Renal cortex interstitium (tissue), 15 donors: ENCODE measurements at places on chromosomes 16 and 17.

DNA sequence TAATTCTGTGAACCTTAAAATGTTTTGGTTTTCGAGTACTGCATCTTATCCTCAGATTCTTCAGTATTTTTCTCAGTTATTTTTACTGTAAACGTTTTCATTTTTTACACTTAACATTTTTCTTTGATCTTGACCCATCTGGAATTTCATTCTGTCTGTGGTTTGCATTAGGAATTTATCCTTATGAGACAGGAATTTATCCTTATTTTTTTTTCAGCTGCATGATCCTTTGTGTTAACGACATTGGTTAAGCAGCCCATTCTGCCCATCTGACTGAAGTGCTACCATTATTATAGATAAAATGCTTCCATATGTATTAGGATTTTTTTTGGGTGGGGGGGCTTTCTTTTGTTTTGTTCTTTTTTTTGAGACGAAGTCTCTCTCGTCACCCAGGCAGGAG, 41.0 kb downstream of the SNX29 start:
- DNase-seq: no peak

DNA sequence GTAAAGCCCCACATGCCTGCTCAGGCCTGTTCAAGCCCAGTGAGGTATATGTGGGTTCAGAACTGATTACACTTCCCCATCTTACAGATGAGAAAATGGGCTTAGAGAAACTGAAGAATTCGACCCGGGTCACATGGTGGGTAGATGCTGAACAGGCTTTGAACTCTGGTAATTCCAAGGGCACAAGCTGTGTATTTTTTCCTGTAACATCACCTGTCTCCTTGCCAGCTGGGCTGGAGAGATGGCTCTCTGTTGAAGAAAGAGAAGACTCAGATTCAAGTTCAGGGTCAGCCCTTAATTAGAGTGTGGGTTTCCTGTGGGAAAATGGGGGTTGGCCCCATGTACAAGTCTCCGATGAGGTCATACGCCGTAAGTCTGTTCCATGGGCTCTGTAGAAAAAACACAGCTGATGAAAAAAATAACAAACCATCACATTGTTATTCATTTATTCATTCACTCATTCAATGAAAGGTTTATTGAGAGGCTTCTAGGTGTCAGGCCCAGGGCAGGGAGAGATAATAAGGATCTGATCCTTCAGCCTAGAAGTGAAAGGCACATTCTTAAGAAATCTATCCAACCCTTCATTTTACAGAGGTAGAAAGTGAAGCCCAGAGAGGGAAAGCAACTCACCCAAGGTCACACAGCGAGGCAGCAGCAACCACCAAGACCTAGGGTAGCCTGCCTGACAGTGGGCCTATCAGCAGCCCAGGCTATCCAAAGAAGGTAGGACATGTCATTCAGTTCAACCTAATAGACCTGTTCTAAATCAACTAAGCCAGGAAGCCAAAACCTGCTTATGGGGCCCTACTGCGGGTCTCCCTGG, 482.8 kb downstream of the SOX9 start:
- DNase-seq: no peak

- no peak for DNase-seq
Measured at GRCh38 chr17:82031303-82031884, at the start of gene RAC3. Gene RAC3 (plus strand): TSS chr17:82031678. CDS start chr17:82031762, 84 bp downstream.

DNA sequence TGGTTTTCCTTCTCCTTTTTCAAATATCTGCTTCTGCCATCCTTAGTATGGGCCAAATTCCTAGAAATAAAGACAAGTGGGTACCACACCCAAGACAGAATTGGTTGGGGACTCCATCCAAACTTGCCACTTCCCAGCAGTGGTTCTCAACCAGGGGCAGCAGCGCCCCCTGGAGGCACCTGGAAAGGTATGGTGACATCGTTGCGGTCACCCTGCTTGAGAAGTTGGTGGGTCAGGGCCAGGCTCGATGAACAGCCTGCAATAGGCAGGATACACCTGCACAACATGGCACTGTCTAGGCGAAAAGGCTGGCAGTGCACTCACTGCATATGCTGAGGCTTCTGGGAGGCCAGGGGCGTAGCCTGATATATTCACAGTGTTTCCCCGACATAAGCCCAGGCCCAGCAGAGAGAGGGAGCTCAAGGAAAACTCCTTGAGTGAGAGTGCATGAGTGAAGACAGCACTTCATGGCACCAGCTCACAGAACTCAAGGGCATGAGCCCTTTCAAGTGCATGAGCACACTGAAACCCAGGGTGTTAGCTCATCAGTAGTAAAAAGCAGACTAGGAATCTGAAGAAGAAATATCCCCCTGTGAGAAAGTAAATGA, 57.7 kb downstream of the CMC2 start:
- no peak for DNase-seq

- DNase-seq: no peak
Measured at GRCh38 chr17:83200751-83201150, 121.3 kb downstream of the METRNL start.

DNA sequence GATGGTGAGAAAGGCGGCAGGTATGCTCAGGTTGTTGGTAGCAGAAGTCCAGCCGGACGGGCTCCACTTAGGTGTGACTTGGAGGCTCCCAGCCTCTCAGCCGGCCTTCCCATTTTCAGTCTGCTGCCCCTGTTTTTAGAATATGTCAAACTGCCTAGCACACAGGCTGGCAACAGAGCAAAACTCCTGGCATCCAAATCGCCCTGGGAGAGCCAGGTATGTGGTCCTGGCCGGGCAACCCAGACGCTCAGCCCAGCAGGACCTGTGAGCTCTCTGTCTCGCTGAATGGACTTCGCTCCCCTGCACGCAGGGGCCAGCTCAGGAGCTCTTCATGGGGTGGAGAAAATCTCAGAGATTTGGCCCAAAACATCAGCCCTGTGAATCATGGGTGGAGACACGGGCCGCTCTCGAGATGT, 147.9 kb upstream of the CHMP6 start:
- DNase-seq: no peak

DNA sequence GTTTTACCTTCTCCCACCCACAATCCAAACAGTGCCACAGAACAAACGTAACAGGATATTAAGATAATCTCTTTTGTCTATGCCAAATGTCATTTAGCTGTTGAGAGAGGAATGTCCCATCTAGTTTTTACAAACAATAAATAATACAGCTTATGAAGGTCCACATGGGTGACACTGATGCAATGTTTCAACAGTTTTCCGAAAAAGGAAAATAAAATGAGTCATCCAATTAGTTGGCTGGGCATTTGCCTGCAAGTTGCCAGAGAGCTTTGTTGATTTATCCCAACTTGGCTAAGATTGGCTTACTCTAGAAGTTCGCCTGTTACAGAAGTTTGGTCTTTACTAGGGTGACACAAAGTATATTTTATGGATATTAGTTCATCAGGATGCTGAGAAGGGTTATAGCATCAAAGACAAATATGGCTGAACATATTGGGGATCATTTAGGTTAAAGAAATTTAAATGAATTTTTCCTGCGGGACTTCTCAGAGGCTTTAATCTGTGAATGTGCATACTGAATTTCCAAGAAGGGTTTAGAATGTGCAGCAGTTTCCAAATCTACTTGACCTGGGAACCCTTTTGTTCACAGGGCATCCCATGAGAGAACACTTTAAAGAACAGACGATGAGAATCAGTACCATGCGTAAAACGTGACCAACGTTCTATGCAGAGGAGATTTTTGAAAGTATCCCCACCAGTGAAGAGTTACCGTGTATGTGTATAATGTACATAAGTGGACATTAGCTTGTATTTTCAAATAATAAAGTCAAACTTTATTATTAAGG, 73.1 kb downstream of the CDH13 start:
- no peak for DNase-seq

DNA sequence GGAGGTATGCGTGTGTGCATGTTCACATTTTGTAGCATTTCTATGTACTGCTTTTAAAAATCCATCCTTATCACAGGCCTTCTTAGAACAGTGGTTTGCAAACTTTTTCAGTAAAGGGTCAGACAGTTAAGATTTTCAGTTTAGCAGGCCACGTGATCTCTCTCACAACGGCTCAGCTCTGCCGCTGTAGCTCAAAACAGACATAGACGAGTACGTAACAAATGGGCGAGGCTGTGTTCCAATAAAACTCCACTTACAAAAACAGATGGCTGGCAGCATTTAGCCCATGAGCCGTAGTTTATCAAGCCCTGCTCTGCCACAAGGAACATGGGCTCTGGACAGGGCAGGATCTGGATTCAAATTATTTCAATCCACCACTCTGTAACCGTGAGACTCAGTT, 141.8 kb downstream of the XYLT1 start:
- DNase-seq: no peak

DNA sequence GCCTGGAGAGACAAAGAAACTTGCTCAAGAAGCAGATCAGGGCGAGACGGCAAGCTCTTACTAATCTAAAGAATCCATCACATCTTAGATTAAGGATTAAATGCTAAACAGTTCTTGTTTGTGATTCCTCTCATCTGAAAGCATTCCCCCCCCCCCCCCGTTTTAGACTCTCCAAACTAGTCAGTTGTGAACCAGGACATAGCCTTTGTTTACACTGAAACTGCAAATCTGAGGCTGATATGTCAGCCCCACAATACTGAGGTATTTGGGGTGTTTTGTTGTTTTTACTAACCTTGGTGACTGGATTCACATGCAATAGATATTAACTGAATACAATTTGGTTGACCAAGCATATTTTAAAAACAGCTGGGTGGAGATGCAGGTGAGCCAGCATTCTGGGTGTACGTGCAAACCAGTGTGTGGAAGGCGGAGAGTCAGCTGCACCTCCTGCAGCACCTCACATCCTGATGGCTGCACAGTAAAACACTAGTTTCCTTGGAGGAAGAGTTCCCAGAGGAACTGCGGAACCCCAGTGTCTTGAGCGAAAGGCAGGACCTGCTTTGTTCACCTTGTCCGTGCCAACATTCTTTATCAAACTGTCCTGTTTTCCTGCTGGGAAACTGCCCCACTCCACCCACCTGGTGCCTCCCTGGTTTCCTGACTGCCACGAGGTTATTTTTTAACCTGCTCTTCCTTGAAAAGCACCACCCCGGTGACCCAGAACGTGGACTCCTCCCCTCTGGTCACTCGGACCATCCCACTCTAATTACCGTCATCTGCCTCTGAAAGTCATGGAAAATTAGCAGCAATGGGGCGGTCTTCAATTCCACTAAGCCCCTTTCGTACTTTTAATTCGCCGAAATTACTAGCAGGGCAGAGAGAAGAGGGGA, 1.2 kb upstream of the YPEL2 start:
- DNase-seq: no peak

DNA sequence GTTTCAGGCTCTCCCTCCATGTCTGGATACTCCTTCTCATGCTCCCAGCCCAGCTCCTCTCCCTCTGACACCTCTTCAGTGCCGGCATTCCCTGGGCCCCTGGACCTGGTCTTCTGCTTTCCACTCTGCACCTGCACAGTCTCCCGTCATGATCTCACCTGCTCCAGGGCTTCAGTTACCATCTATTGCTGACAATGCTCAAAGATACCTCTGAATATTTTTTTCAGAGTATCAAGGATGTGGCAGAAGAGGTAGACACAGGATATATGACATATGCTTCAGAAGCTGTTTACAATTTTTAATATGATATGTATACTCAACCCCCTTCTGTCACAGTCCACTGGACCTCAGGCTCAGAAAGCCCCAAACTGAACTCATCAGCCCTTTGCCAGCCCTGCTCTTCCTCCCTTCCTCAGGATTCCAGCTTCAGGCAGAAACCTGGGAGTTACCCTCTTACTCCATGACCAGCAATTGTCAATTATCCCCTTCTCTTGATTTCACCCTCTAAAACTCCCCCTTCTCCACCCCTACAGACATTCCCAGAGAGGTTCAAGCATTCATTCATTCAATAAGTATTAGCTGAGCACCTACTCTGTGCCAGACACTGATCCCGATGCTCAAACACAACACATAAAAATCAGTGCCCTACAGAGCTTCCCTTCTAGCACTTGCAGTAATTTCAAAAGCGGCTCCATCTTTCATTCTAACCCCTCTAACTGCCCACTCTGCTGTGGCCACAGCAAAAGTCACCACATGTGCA, 7.8 kb upstream of the MLLT6 start:
- no peak for DNase-seq

GRCh38 chr16:81873843-81874752, 95.0 kb downstream of the PLCG2 start:
- no peak for DNase-seq

DNA sequence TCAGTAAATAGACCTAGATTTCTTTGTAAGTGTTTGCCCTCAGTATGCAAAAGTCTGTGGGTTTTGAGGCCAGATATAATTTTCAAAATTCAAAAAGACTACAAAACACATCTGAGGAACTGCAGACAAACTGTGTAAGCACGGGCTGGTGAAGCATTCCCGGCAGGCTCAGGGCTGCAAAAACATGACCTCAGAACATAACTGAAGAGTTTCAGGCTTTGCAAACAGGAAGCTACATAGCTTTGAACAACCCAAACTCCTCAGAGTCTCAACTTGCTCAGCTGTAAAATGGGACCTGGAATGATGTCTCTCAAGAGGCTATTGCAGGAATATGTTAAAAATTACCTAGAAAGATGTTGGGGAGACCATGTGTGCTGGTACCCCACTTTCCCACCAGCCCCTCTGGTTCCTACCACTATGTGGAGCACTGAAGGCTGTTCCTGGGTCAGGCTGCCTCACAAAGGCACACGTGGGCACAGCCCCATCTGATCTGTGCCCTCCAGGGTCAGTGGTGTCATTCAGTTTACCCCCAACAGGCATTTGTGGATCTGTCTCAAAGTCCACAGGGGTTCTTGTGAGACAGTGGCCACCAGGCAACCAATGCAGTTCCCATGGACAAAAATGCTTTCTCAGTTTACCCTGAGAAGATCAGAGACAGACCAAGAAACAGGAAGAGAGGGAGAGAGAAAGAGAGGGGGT, 72.9 kb downstream of the CREBBP start:
- DNase-seq: no peak

DNA sequence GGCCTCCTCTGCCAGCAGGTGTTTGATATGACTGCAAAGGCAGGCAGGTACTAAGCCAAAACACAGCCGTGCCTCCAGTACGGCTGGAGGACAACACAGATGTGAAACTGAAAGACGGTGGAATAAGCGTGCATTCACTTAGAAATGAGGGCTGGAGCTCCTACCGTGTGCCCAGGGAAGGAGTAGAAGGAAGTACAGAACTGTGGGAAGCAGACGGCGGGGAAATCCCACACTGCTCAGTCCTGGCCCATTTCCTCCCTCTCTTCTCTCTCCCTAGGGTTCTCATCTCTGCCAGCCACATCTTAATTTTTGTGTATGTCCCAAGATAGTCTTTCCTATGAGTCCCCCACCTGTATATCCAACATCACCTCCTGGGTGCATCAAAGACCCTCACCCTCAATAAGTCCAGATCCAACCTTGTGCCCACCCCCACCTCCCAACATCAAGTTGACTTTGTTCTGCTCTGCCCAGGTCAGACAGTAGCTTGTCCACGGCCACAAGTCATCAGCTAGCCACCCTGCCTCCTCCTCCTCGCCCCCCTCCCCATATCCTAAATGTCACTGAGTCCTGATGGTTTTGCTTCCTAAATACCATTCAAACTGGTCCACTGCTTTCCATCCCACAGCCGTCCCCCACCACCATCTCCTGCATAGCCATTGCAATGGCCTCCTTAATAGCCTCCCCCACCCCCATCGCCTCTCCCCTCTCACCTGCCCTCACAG, 77.1 kb upstream of the RPL38 start:
- DNase-seq: no peak

- DNase-seq: no peak
Measured at GRCh38 chr16:11990702-11991390, 14.3 kb downstream of the SNX29 start.
